ENCODE measurements at places on chromosomes 6 and 20.

DNA sequence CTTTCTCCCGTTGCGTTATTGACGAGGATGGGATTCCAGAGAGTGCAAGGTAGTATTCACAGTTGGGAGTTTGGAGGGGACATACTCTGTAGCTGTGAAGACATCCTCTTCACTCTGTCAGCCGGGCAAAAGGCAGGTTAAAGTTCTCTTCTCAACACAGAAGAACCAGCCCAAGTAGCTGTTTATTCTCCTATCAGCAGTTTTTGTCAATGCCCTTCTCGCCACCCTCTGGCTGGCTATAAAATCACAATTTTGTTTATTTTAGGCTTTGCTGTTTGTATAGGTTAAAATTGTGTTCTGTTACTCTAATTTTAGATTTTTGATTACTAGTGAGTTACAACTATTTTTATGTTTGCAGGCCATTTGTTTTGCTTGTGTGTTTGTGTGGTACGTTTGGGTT is 37.9 kb upstream of the MAS1 start:
- no peak for DNase-seq

DNA sequence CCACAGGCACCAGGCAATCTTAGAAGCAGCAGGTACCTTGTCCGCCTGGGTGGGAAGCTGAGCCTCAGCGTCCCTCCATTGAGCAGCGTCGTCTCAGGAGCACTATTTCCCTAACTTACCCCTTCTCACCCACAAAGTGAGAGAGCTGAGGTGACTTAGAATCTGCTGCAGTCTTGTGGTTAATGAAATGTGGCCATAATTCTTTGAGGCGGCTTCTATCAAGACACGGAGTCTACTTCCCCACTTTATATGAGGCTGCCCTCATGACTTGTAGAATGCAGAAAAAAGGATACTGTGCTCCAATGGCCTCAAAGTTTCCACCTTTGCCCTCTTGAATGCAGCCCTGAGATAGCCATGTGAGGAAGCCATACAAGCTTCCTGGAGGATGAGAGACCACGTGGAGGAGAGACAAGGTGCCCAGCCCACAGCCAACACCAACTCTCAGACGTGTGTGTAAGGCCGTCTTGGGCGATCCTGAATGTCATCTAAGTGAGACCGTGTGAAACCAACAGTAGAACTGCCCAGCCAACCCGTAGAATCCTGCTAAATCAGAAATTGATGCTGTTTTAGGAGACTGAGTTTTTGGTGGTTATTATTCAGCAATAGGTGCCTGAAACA is 9.1 kb upstream of the TAGAP start:
- no peak for DNase-seq

DNA sequence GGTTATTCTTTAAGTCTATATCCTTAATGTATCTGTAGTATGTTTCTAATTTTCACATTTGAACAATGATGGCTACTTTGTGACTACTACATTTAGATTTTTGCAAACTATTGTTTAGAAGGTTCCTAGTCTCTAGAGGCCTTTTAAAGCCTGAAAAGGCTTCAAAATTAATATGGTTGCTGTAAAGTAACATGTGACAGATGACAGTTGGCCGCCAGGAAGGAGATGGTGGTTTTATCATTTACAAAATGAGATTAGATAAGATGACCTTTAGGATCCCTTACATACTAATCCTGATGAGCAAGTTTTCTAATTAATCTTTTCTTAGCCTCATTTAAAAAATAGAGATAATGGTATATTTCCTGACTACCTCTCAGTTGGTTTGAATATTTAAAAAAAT is 18.8 kb downstream of the SCAF8 start:
- DNase-seq, result no peak

DNA sequence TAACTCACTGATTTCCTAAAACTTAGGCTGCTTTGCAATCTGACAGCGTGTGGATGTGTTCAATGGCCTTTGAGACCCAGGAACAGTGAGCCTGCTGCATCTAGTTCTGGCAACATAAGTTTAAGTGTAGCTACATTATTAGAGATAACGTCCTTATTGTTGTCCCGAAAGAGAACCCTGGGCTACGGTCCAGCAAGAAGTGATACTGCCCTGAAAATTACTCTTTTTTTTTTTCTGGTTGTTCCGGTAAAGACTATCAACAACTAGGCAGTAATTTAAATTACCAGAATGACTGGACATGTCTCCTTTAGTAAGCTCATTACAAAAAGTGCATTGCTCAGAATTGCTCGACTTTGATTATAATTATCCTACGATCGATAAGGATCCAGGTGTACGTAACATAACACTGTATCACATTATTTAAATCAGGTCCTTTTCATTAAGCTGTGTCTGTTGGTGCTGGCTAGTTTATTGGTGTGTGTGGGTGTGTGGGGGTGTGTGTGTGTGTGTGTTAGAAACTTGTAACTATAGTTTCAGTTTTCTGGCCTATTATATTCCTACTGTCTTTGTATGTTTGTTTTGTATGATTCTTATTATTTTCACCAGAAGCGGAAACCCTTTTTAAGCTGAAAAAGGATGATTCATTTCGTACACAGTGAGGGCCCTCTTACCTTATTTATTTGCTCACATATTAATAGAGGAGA is 3.0 kb downstream of the TSHZ2 start:
- DNase-seq, result no peak

DNA sequence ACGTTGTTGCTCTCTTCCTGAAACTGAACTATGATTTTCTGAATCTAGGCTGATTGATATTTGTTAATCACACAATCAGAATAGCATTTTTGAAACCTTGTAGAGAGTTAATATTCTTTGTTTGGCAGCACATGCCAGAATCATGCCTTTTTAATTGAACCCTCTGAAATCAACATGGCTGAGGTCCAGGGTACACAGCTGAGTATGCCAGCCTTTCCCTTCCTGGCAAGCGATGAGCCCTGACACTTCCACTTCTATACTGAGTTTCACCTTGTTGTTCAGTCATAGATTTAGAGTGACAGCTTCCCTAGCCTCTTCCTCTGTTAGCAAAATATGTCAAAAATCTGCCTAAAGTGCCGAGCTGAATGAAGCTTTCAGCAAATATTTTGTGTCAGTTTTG is 6.8 kb downstream of the HDDC2 start:
- no peak for DNase-seq

- no peak for DNase-seq
Observed at GRCh38 chr6:159790956-159791598, 810 bp downstream of the MRPL18 start.

GRCh38 chr6:124254941-124255685 is 451.4 kb downstream of the NKAIN2 start:
- no peak for DNase-seq

GRCh38 chr6:149323925-149324324 is 6.4 kb downstream of the TAB2 start:
- no peak for DNase-seq

DNA sequence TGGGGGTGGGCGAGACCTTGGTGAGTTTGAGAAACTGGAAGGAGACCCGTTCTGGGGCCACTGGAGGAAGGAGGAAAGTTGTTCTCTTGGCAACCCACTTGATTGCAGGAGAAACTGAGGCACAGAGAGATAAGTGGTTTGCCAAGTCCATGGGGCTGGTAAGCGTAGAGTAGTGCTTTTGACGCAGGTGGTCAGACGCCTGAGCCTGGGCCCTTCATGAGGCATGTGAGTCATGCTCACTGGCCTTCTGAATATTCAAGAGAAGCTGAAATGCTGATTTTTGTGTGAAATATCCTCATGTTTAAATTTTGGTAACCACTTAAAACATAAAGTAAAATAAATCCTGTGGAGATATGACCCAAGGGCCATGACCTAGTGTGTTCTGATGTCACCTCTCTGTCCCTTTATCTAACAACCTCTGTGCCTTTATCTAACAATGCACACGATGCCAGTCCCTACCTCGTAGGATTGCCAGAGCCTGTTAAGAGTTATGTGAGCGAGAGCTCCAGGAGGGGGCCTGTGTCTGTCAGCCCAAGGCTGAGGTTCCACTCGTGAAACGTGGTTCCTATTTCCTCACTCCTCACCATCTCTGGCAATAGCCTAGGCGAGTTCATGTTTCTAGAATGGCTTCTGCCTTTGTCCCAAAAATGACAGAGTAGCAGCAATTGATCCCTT is 32.8 kb upstream of the PMEPA1 start:
- no peak for DNase-seq

DNA sequence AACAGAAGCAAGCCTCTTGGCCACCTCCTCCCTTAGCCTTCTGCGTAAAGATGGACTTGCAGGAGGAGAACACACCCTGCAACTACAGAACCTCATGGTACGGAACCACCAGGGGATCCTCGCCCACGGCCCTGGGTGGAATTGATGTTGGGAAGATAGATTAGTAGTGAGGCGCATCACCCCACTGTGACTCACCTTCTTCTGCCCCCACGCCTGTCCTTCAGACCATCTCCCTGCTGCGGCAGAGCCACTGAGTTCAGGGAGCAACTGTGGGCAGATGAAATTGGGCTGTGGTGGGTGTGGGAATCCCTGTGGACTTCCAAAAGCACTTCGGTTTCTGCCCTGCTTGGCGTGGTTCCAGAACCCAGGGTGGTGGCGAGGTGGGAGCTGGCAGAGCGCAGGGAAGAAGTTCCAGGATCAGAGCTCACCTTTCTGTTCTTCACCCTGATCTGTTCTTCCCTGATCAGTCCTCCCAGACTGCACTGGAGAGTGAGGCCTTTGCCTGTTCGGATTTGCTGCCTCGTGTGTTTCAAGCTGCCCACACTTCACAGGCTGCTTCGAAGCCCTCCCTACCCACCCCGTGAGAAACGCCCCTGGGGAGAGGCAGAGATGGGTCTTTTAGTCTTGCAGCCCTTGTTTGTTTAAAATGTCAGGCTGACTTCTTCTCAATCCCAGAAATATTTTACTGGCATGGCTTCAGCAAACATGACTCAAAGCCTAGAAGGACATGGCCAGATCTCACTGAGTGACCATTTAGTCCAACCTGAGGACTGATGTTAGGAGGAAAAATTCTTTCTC is 92.8 kb upstream of the MLN start:
- DNase-seq, result no peak

DNA sequence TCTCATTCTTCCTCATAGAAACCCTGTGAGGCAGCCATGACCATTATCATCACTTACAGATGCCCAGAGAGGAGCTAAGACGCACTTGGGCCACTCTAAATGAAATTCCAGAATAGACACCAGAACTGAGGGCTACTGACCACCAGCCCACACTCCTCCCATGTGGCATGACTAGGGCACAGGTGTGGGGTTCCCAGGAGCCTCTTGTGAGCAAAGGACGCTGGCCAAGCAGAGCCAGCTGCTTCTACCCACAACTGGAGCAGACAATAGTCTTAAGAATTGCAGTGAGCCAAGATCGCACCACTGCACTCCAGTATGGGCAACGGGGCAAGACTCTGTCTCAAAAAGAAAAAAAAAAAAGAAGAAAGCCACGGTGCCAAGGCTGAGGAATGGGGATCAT is 10.0 kb downstream of the AHCY start:
- no peak for DNase-seq

DNA sequence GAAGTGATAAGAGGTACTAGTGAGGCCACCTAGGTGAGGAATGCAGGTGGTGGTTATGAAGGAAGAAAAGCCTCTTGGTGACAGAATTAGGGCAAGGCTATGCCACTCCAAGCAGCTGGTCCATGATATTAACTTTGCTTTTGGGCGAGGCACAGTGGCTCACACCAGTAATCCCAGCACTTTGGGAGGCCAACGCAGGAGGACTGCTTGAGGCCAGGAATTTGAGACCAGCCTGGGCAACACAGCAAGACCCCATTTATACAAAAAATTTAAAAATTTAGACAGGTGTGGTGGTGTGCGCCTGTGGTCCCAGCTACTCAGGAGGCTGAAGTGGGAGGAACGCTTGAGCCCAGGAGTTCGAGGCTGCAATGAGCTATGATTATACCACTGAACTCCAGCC is 56.1 kb downstream of the SERAC1 start:
- DNase-seq, result no peak

DNA sequence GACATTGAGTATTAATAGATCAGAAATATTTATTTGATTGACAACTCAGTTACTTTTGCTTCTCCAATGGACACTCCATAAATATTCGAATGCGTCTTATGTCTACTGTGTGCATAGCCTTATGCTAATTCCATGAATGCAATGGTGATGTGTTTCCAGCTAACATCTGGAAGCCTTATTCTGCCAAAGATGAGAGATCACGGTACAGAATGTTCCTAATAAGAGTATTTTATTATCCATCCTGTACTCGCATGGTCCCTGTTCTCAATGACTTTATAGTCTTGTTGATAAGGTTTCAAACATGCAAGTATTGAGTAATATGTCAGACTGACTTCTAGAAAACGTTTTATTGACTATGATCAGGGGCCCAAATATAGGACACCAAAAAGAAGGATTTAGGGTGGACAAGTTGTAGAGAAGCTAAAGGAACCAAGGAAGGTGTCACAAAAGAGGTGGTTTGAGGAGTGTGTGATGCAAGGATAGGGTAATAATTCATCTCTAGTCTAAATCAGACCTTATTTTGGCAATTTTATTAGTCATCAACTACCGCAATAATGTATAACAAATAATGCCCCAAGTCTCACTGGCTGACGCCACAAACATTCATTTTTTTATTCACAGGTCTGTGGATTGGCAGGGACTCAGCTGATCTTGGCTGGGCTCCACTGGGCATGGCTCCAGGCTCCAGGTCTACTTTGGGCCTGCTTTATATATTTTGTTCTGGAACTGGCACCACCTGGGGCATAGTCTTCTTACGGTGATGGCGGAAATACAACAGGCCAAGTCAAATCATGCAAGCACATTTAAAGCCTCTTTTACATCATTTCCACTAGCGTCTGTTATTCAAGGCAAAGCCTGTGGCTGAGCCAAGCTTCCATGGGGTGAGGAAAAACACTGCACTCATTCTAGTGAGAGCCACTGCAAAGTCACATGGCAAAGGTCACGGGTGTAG is 24.5 kb upstream of the CD83 start:
- no peak for DNase-seq

- DNase-seq, result no peak
Observed at GRCh38 chr6:53686355-53686940, 20.9 kb upstream of the KLHL31 start.

- DNase-seq, result no peak
Observed at GRCh38 chr20:40765814-40766480, 76.9 kb upstream of the MAFB start.

- peak; percentile 10 for DNase-seq
Observed at GRCh38 chr20:50980851-50981713, 22.5 kb downstream of the MOCS3 start.

GRCh38 chr20:57927376-57927775 is 217.6 kb upstream of the PMEPA1 start:
- DNase-seq, result no peak

GRCh38 chr6:36510365-36510764 is 36.9 kb downstream of the STK38 start:
- no peak for DNase-seq

DNA sequence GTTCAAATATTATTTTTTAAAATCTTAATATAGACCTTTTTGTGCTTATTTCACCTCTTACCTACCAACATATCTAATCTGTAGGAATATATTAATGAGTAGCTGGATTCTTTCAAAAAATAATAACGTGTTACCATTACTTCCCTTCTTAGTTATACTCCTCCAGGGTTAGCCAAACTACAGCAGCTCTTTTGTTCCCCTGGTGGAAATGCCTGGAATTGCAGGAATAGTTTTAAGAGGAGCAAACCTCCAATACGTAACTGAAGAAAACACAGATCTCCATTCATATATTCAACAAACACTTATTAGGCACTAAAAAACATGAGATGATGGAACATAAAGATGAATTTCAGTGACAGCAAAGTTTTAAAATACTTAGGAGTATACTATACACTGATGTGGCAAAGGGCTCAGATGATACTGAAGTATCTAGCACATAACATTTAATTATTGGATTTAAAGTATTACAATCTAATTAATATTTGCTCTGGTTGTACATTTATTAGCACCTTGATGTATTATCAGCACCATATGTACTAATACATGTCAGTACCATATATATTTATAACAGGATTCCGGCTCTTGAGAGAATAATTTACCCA is 78.3 kb downstream of the TBX18 start:
- DNase-seq, result no peak

GRCh38 chr20:2301164-2301622 is 5.4 kb downstream of the TGM3 start:
- no peak for DNase-seq
